ENCODE measurements at places on chromosomes 3 and 15. TPM values are rescaled to one million over a fixed set of nuclear protein-coding genes. Genes with fewer than 3 reads are reported as not detected.

DNA sequence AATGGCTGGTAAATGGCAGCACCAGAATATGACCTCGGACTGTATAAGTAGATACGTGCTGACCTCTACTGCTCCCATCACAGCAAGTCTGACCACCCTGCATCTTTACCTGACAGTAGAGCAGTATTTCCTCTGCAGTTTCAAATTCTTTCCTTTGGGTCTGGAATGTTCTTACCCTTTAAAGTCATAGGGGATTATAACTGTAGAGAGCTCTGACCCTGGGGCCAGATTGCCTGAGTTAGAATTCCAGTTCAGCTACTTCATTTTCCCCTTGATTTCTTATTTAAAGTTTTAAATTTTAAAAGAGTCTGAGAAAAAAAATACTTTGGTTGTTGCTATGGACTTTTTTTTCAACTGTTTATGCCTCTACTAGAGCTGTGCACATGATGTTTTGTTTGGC lies 237.7 kb downstream of the NR1D2 start:
- no peak for DNase-seq

DNA sequence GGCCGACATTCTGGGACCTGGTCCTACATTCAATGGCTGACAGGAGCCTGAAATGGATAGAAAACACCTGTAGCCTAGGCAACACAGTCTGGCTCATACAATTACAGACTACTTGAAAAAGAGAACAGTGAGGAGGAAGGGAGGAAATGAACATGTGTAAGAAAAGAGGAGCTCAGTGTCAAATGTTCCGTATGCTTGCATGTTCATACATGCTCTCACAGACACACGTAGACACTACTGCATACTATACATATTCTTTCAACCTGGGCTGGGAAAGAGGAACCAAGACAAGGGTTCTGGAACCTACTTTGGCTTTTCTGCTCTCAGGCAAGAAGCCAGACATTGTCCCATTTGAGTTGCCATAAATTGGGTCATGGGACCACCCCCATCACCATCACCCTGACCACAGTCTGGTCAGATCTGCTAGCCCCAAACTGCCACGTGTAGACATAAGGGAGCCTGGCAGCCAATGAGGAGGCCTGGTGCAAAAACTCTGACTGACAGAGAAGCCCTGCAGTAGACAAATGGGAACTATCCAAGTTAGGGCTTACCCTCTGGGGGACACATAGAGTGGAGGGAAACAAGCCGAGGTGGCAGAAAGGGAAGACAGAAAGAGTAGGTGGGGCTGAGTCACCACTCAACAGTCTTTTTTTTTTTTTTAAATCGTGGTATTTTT lies 310.0 kb downstream of the SHQ1 start:
- no peak for DNase-seq

GRCh38 chr15:98954411-98954810 lies 53.2 kb downstream of the PGPEP1L start:
- no peak for DNase-seq

Gene ISL2
- total RNA-seq = 1.4 TPM

DNA sequence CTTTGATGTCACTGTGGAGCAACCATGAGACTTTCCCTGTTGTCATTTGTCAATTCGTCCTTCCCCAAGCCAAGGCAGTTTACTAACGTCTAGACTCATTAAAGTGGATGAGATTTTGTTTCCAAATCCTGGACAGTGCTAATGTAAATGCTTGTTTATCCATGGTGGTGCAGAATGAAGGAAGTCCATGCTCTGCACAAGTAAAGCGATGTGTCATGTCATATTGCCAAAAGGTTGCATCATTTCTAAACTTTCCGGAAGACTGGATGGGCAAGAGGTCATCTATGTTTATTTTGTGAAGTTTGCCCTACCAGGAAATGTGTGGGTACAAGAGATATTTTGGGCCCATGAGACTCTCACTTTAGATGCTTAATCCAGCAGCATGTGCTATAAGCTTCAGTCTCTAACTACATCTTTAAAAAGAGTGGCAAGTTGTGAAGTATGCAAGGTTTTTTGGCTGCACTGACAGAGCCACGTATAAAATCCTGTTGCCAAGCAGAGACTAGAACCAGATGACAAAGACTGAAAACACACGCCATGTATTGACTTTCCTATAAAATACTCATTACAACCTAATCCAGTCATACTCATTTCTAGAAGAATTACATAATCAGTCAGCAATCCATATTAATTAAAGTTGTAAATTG lies 72.1 kb upstream of the FNDC3B start:
- no peak for DNase-seq

- DNase-seq = no peak
These were observed 9.5 kb downstream of the SNTN start for GRCh38 chr3:63662011-63662410.

DNA sequence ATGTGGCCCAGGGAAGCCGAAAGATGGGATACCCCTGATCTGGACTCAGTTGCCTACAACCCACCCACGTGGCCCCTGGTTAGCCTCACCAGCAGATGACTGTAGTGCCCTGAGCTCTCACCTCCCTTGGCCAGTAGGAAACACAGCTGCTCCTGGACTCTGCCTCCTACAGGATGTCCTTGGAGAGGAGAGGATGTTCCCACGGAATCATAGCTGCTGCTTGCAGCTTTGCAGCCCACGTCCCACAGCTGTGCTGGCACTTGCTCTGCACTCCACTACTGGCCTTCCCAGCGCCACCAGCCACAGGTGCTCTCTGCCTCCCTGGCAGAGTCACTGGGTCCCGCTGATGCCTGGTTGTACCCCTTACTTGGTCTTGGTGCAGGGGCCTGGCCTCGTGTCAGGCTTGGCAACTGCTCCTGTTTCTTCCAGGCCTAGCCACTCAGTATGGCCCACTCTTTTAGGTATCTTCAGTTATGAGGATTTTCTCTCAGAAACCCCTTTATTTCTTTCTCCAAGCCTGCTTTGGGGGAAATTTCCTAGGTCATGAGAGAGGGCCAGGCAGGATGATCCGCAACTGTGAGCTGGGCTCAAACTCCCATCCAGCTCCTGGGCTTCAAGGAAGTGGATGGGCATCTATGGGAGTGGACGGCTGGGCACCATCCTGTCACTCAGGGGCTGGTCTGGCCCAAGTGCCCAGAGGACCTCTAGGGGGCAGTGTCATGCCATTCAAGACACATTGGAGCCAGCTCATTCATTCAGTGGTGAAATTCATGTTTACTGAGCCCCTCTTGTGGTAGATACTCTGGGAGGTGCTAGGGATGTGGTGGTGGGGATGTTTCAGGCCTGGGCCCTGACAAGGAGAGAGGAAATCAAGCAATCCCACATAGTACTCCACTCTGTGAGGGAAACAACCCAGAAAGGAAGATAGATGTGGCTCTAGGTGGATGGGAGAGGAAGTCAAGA lies 16.2 kb upstream of the VILL start:
- peak; percentile 77 for DNase-seq

- no peak for DNase-seq
These were observed 39.1 kb downstream of the PAK2 start for GRCh38 chr3:196778755-196779154.

DNA sequence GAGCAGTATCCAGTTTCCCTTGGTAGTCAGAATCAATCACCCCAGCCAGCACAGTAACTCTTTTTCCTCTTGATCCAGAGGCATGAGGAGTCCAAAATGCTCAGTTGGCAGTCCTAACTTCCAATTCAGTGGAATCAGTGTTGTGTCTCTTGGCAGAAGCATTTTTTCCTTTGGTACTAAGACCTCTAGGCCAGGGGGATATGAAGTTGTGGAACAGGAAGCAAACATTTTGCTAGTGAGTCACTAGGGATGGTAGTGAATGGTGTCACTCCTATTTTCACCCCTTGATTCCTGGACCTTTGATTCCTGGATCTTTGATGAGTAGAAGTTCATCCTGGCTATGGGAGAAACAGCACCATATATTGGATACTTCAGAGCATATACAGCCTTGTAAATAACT lies 70.5 kb upstream of the ALDH1A3 start:
- DNase-seq = no peak

GRCh38 chr15:90414408-90415028 lies 26.5 kb downstream of the IQGAP1 start:
- DNase-seq = no peak

Gene C2CD4B
- 19.1 TPM for total RNA-seq

GRCh38 chr3:183912895-183913579 lies 28.4 kb upstream of the PARL start:
- DNase-seq = no peak

GRCh38 chr3:194154346-194154745 lies 18.4 kb downstream of the HES1 start:
- DNase-seq = no peak

- DNase-seq = no peak
These were observed 43.6 kb downstream of the HMG20A start for GRCh38 chr15:77464129-77464865.

DNA sequence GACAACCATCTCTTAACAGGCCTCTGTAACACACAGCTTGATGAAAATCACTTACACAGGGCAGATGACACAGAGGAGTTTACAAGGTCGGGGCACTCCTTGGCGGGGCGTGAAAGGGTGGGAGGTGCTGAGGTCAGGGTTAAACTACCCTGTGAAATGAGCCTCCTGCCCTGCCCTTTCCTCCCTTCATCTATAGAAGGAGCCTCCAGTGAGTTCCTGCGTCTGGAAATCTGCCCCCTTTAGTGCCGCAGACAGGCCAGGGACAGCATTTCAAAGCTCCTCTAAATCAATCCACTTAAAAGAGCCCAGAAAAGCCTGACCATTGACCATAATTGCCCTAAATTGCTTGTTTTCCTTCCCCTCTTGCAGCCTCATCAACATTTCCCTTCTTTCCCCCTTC lies 1.9 kb downstream of the ROBO1 start:
- no peak for DNase-seq

DNA sequence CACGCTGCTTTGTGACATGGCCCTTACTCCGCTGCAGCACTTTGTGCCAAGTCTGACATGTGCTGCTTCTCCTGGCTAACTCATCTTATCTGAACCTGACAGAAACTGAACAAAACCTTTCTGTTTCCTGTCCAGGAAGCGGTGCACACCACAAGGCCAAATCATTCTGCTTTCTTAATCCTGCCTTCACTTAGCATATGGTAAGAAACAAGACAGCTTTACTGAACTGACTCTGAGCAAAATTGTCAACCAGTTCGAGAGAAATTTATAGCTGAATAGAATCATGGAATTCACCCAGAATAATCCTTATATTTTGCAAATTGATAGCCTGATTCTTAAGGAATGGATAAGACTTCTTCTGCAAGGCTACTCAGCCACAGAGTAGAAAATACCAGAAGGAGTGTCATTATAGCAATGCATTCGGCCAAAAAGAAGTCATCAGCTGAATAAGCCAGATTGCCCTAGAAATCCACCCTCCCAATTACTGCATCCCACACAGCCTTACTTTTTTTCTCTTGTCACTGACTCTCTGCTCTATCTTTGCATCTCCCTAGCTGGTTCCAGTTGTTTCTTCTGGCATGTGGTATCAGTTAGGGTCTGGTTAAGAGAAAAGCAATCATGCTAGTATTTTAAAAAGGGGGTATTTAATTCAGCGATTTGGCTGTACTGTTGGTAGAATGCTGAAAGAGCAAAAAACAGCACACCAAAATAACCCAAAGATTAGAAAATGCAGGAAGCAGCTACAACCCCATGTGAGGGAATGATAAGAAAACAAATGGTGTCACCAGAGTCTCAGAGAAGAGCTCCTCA lies 41.6 kb upstream of the STRIT1 start:
- peak; percentile 18 for DNase-seq

Gene EXD1
- total RNA-seq = not detected

- no peak for DNase-seq
These were observed 53.6 kb downstream of the PRKCI start for GRCh38 chr3:170275832-170276231.

- no peak for DNase-seq
These were observed 162.7 kb downstream of the GMNC start for GRCh38 chr3:190699776-190700175.

Gene MME
- total RNA-seq = 4.7 TPM

Gene SEMA3G
- total RNA-seq = 175 TPM

DNA sequence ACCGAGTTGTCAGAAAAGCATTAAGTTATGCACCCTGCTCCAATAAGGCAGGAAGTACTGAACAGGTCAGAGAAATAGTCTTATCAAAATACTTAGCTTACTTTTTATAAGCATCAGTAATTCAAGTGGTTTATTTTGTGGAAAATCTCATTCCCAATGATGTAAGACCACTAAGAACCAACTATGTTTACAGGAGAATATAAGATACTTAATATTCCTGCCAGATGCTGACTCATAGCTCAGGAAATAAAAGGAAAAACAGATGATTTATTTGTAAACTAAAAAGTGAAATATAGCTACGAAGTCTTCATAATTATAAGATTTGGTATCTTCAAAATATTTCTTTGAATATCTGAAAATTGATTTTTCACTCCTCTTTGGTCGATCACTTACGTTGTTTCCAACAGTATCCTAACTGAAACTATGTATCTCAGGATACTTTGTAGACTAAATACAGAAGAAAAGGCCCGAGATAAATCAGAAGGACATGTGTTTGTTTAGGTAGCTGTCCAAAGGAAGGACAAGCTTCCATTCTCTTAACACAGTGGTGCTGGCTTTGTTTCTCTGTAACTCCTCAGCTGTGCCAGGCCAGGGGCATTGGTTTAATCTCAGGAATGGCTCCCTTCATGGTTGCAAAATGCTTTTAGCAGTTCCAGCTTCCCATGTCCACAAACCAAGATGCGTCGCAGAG lies 295.8 kb downstream of the GBE1 start:
- no peak for DNase-seq

Gene UROC1
- not detected for total RNA-seq

Gene CLDN16
- total RNA-seq = not detected

Gene TGM5
- total RNA-seq = not detected

Gene SMCO1
- total RNA-seq = not detected

GRCh38 chr3:170751083-170751898 lies 118.7 kb downstream of the RPL22L1 start:
- no peak for DNase-seq

- DNase-seq = peak; percentile 57
These were observed 153.3 kb downstream of the P3H2 start for GRCh38 chr3:189967254-189967865.

Gene CD47
- total RNA-seq = 89.6 TPM

Gene ZNF502
- total RNA-seq = 2.6 TPM

Gene GOLGA6A
- 0.85 TPM for total RNA-seq

GRCh38 chr3:40201770-40202169 lies 107.7 kb upstream of the EIF1B start:
- DNase-seq = no peak

DNA sequence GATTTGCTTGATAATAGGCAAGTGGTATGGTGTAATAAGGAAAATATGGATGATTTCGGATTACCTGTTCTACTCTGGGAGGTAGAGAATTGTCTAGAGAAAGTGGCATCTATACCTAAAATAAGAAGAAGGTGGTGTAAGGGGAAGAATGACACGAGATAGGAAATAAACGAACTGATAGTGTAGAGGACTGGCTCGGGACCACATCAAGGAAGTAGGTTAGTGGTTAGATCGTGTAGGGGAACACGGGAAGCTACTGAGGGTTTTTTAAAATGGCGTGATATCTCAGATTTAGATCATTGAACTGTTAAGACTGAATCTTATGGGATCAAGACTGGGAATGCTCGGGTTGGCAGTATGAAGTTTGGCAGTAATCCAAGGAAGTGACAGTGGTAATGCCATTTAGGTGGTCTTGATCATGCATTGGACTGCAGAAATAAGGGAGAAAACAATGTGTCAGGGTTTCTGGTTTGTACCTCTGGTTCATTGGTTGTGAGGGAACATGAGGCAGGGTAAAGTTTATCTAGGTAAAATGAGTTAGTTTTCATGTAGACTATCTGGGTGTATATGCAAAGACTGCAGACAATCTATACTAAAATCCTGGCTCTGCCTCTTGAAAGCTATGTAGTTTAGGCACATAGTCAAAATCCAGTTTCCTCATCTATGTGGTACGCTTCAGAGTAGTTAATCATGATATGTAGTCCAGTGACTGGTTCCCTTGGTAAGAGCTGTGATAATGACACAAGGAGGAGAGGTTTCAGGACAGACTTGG lies 7.4 kb downstream of the RPL14 start:
- DNase-seq = no peak

- DNase-seq = no peak
These were observed 7.7 kb downstream of the FES start for GRCh38 chr15:90892023-90892422.

Data from endothelial cell (in vitro differentiated cells).